ENCODE measurements at places on chromosomes 13 and 19. TPM values are rescaled to one million over a fixed set of nuclear protein-coding genes. Genes with fewer than 3 reads are reported as not detected.

DNA sequence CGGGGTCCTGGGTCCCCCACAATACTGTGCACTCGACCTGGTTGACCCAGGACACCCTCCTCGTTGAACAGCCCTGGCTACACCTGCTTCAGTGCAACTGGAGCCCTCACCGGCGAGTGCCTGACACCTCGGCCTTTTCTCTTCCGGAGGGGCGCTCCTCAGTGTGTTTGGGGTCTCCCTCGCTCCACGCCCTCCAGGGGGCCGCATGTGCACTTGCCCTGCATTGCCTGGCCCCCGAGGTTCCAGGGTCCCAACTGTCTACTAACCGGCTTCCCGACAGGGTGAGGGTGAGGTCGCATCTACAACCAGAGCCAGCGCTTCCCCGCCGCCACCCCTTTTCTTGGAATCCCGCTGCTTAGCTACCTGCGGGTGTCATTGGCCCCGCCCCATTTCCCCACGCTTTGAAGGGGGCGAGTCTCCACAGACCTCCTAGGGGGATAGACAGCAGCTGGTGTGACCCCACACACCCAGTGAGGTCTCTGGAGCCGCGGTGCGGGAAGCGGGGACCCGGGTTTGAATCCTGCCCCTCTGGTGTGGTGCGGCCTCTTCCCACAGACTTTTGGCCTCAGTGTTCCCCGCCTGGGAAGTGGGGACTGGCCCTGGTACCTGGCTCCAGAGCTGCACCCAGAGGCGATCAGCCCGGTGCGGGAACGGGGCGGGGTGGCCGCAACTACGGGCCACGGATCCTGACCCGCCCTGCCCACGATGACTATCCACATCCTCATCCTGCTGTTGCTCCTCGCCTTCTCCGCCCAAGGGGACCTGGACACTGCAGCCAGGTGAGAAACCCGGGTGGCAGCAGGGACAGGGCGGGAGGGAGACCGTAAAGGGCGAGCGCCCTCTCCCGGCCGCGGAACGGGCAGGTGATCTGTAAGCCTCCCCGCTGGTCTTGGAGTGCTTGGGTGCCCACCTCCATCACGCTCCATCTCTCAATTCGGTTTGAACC is at the start of gene ADM5:
Gene ADM5, plus strand, starts transcription at position 462 of the 946 bp plus-strand sequence. Its CDS starts 244 bp downstream, at position 706.
- no peak for DNase-seq

ZNF813 gene
- not detected for total RNA-seq

DNA sequence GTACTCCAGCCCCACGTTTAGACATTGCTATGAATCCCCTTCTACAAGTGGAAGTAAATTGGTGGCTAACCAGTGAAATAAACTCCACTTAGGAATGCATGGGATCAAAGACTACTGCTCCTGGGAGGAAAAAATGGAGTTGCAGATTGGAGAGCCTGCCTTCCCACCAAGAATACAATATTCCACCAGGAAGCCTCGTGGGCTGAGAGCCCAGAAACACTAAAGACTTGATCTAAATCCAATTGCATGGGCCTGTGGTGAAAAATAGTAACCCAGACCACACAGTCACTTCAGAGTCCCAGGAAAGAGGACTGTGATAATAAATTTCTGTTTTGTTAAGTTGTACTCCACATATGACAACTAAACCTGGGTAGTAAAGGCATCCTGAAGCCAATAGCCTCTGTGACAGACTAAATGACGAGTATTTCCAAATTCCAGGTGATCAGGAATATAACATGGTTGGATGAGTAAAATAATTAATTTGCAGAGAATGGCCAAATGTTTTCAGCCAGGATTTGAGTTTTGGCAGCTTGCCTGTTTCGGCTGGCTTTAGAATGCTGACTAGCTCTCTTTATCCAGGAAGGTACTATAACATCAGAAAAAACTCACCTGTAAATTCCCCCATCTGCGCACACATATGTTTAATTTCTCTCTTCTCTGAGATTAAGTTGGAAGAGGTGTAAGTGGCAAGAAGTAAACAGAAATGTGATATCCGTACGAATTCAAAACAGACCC is 480.3 kb downstream of the LIG4 start:
- DNase-seq, result no peak

CEACAM4 gene
- total RNA-seq, result not detected

NXNL1 gene
- total RNA-seq, result not detected

CD79A gene
- not detected for total RNA-seq

ZNF846 gene
- total RNA-seq, result 0.20 TPM

DBP gene
- 9.3 TPM for total RNA-seq

TJP3 gene
- total RNA-seq, result not detected

DNA sequence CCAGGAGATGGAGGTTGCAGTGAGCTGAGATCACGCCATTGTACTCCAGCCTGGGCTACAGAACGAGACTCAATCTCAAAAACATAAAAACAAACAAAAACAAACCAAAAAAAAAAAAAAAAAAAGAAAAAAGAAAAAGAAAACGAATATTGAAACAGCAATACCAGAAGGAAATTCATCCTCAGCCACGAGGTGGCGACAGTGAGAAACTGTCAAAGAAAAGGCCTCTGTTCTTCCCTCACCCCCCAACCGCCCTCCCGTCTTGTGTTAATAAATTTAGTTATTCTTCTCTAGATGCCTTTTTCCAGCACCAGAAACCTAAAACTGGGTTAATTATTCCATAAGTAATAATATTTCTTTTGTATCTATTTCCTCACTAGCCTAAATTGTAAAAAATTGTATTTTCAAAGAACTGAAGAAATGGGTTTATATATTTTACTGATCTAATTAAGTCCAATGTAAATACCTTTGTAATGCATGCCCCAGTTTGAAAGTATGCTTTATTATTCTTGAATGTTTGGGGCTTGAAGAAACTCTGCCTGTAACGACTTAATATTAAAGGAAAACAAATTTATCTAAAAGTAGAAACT is 38.6 kb downstream of the LIG4 start:
- no peak for DNase-seq

- no peak for DNase-seq
Observed at GRCh38 chr13:70108356-70109105, at the start of gene KLHL1. KLHL1 (minus strand) TSS chr13:70108452; CDS start chr13:70107699, 753 bp downstream.

- DNase-seq, result no peak
Observed at GRCh38 chr13:69856331-69856730, 251.3 kb upstream of the ATXN8OS start.

ARRDC2 gene
- total RNA-seq, result 13.4 TPM

DNA sequence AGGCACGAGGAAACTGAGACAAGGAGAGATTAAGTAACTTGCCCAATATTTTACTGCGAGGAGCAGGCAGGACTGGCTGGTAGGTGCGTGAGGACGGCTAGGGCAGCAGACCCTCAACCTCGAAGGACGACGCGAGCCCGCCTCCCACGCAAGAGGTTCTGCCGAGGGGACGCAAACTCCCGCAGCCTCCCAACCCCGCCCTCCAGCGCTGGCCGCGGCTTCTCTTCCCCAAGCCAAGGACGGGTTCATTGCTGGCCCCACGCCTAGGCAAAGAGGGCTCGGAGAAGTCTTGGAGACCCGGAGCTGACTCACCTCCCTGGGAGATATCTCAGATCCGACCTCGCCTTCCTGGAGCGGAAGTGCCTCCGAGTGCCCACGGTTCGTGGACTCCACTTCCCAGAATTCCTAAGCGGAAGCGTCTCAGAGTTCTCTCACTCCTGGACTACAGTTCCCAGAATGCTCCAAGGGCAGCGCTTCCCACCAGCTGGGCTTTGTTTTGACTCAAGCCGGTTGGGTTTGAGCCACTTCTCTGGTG is at the start of gene ZNF235:
Gene ZNF235, minus strand, starts transcription at position 367 of the 535 bp plus-strand sequence. CDS start 1,621 bp downstream, outside the sequence.
- peak; percentile 99 for DNase-seq

- no peak for DNase-seq
Observed at GRCh38 chr19:7657131-7657751, 11.6 kb upstream of the RETN start.

All from MG63 (cell line).